ENCODE measurements at places on chromosomes 7 and 10. TPM values are rescaled to one million over a fixed set of nuclear protein-coding genes. Genes with fewer than 3 reads are reported as not detected.

CYP3A7 gene
- total RNA-seq: not detected

OLAH gene
- not detected for total RNA-seq

PDZD7 gene
- total RNA-seq: 0.85 TPM

DNA sequence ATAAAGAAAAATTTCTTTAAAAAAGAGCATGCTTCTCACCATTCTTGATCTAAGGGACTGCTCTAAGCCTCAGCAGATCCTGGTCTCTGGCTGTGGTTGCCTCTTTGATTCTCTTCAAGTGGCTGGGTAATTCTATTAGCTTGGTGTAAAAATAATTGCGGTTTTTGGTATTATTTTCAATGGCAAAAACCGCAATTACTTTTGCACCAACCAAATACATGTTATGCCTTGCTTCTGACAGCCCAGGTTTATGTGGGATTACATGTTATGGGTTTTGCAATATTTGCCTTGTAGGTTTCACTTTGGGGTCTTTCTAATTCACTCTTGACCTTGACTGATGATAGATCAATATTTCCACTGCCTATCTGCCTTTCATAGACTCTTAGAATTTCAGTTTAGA, 20.0 kb upstream of the CREB5 start:
- DNase-seq: no peak

DNA sequence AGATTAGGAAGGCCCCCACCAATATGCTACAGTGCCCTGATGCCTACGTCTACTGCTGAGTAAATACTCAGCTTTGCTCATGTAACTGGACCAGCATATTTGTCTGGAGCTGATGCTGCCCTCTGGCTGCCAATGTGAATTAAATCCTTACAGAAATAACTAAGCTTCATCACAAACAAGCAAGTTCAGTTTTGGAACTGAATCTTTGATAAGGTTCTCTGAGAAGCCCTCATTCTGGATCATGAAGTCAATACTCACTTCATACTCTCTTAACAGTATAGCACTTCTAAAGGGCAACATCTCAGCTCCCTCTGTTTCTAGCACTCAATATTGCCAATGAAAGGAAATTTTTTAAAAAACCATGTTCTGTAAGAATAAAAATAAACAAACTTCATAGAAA, 246.7 kb downstream of the ETV1 start:
- no peak for DNase-seq

DNA sequence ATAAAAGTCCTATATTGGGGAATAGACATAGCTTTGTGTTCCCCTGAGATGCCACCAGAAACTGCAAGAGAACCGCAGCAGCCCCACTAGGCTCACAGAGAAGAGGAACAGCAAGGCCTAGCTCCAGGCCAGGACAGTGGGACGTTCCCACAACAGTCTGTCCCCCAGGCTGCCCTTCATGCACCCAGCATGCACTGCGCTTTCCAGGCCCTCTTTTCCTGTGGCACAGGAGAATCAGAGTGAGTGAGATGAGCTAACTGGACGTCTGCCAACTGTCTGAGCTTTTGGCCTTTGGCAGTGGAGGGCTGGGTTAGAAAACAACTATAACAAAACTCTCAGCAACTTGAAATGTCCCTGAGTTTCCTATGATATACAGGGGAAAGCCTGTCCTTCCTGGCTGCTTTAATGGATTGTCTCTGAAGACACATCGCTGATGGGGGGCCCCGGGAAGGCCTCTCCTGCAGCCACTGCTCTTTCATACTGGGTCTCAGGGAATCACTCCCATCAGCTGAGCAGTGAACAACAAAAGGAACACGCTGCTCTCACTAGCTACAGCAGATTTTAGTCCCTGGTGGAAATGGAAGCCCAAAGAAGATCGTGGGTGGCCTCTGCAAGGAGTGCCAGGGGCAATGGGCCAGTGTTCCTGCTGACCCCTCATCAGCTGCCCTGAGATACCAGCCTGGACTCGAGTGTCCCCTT, 53.5 kb downstream of the PODXL start:
- no peak for DNase-seq

DNA sequence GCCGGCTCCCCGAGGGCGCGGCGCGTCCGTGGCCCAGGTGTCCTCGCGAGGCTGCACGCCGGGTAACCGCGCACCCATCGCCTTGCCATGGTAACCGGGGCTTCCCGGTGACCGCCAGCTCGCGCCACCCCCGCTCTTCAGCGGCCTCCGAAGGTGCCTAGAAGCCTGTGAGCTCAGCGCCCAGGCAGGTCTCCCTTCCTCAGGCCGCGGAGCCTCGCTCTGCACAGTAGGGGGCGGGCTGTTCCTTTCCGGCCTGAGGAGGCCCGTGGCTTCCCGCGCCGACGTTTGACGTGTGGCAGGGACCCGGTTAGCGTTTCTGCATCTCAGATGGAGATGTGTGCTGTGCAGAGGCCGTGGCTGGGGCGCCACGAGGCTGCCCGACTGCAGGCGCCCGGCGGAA, 117.1 kb downstream of the DYNC2I1 start:
- peak; percentile 55 for DNase-seq

CNPY1 gene
- not detected for total RNA-seq

DNA sequence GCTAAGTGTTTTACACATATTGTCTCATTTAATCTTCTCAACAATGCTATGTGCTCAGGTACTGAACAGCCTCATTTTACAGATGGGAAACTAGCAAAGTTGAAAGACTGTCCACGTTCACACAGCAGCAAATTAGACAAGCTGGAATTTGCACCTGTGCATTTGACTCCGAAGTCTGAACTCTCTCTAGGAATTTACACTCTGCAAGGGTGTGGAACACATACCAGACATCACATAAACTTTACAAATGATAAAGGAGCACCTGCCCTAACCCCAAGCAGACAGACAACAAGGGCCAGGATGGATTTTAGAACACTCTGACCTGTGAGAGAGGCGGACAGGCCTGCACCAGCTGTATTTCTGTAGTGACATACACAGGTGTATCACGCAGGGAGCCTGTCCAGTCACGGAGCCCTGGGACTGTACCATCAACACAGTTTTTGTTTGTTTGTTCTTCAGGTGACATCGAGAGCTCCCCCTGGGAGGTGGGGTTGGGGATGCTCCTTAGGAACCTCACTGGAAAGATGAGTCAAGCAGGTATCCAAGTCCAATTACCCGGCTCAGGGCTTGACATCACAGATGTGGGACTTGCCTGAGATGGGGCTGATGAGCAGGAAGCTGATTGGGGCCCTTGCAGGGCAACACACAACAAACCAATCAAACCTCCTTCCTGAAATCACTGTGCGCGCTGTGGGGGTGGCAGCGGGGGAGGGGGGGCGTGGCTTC, 31.0 kb downstream of the MKI67 start:
- peak; percentile 18 for DNase-seq

- no peak for DNase-seq
Observed at GRCh38 chr10:62183442-62183841, 85.2 kb downstream of the RTKN2 start.

ANKRD1 gene
- total RNA-seq: not detected

UPK3BL2 gene
- total RNA-seq: 79.9 TPM

DNA sequence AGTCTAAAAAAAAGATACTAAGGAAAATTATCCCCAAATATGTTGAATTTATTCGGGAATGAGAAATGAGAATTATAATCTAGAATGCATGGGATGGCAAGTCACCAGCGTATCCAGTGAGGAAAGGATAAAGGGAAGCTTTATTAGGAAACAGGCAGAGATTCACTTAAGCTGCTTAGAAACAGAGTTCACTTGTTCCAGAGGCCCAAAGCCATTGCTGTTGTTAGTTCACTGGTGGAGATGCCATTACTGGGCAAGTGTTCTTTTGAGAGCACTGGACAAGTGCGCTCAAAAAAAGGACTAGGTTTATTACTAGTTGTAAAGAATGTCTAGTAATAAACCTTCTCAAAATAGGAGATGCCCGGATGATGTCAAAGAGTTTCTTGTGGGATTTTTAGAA, 51.2 kb downstream of the MICU1 start:
- no peak for DNase-seq

COBL gene
- not detected for total RNA-seq

GPR85 gene
- not detected for total RNA-seq

- DNase-seq: peak; percentile 51
Observed at GRCh38 chr7:137934941-137935883, 66.7 kb downstream of the CREB3L2 start.

ASNS gene
- total RNA-seq: 39.6 TPM

GPR15LG gene
- not detected for total RNA-seq

CADPS2 gene
- total RNA-seq: not detected

PCDH15 gene
- total RNA-seq: not detected

DNA sequence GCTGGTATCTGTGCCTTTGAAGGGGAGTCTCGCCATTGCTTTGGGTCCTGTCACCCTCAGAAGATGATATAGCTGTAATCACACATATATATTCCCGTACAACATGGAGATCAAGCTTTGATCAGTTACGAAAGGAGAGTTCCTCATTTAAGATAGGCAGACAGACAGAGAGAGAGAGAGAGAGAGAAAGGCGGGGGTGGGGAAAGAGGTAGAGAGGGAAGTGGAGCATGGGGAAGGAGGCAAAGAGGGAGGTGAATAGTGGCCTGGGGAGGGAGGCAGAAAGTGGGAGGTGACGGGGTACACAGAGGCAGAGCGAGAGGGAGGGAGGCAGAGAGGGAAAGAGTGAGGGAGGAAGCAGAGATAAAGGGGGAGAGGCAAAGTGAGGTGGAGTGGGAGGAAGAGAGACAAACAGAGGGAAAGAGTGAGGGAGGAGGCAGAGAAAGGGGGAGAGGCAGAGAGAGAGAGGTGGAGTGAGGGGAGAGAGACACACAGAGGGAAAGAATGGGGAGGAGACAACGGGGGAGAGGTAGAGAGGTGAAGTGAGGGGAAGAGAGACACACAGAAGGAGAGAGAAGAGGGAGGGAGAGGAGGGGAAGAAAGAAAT, 44.6 kb upstream of the C1QL3 start:
- no peak for DNase-seq

TAS2R3 gene
- total RNA-seq: 9.5 TPM

DNA sequence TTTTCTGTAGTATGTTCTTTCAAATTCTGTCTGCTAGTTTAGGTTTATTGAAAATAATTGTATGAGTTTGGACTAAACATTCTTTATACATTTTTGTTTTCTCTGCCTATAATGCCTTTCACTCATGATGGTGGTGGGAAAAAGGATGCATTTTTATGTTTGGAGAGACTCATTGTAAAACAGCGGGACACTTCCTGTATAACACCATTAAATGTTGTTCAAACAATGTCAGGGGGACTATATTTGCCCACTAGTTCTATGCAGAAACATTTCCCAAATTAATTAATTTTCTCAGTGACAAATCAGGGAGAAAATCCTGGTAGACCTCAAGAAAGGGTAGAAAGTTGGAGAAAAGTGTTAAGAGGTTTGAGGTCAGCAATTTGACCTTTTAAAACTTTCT, 207.7 kb downstream of the MALRD1 start:
- DNase-seq: no peak

DNA sequence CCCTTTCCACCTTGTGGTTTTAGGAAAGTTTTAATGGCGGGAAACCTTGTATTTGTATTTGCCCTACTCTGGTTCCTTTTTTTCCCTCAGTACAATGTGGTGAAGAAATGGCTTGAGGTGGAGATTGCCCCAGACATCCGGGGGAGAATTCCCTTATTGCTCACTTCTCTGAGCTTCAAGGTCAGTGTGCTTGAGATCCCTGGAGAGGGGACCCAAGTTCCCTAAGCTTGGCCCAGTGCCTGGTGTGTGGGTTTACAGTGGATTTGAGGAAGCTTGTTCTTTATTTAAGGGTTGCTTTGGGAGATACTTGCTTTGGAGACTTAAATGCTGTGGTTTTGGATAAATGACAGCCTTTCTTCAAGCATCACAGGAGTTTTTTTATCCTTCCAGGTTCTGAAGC, 18.3 kb downstream of the CALHM2 start:
- no peak for DNase-seq

GRCh38 chr10:103470761-103471653, 8.0 kb downstream of the CALHM3 start:
- peak; percentile 85 for DNase-seq

GRCh38 chr7:7550663-7551062, 15.0 kb upstream of the COL28A1 start:
- DNase-seq: no peak

- no peak for DNase-seq
Observed at GRCh38 chr10:74186678-74187077, 35.7 kb downstream of the ADK start.

HOXA6 gene
- total RNA-seq: 0.49 TPM

- DNase-seq: no peak
Observed at GRCh38 chr7:47956220-47956619, 8.0 kb upstream of the PKD1L1 start.

GRCh38 chr10:84269773-84270172, 24.9 kb downstream of the RGR start:
- no peak for DNase-seq

GPR141 gene
- total RNA-seq: not detected

DNA sequence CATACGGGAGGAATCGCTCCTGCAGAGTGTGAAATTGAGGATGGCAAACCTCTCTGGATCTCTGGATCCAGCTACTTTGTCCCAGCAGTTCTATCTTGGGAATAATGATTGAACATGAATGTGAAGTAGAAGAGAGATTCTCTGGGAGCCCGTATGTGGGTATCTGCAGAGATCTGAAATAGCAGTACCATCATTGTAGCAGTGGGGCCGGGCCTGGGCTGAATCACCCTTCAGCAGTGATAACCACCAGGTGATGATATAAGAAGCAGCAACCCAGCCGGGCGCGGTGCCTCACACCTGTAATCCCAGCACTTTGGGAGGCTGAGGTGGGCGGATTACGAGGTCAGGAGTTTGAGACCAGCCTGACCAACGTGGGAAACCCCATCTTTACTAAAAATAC, 51.9 kb downstream of the SKIDA1 start:
- no peak for DNase-seq

DNA sequence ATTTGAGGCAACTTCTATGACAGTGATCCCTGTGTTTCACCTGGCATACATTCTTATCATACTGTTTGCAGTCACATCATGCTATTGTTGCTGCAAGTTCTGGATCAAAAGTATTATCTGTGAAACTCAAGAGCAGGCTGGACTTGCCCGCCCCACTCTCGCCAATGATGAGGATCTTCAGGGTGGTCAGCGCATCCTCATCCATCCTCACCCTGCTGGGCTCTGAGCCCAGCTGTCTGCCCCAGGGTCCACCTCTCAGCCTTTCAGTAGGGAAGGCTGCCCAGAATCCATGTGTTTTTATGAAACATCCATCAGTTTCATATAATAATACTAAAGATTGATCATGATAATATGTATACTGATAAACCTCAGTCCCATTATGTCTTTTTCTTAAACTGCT, 55.4 kb upstream of the KIF5B start:
- DNase-seq: no peak

PCLO gene
- 0.32 TPM for total RNA-seq

PLAC9 gene
- total RNA-seq: not detected

- DNase-seq: peak; percentile 57
Observed at GRCh38 chr10:48289501-48290238, 15.2 kb upstream of the FRMPD2 start.

GRCh38 chr7:131011976-131012375, 278.0 kb upstream of the KLF14 start:
- no peak for DNase-seq

DNA sequence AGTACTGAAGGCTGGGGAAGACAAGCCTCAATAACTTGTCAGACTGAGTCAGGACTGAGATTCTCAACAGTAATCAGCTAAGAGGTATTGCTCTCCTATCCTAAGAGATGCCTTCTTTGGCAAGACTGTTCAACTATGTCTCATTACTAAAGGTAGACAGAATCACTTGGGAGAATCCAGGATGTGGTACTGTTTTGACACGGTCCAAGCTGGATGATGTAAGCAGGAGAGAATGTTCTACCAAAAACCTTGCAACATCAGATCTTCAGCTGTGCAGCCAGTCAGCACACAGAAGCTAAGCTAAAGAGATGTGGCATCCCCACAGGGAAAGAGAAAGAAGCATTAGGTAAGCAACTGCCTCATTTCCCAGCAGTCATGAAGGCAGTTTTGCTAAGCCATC, 391.4 kb downstream of the NRG3 start:
- DNase-seq: no peak

GRCh38 chr7:40716052-40716451, 581.2 kb downstream of the SUGCT start:
- no peak for DNase-seq
